Chondrocyte (in vitro differentiated cells): ENCODE measurements at places on chromosomes 7 and 10. TPM values are rescaled to one million over a fixed set of nuclear protein-coding genes. Genes with fewer than 3 reads are reported as not detected.

Gene RAPGEF5
- total RNA-seq = 0.53 to 2.2 TPM (median 1.9 TPM) in 3 replicates

- DNase-seq = no peak
- H3K27me3 ChIP-seq = peaks cover 4% of the 10 kb centered on the region
- no peaks in the 10 kb centered on the region for H3K4me1 ChIP-seq
- no peak overlapping the region for H3K27ac ChIP-seq
- H3K36me3 ChIP-seq = no peaks in the 10 kb centered on the region
- H3K4me3 ChIP-seq = no peak overlapping the region
These were observed 126.7 kb downstream of the SORCS3 start for GRCh38 chr10:104767745-104768144.

Gene CYP3A4
- not detected in 3 replicates for total RNA-seq

- no peak overlapping the region for H3K4me3 ChIP-seq
- H3K27ac ChIP-seq = no peak overlapping the region
- H3K27me3 ChIP-seq = peaks cover 9% of the 10 kb centered on the region
- H3K4me1 ChIP-seq = peaks cover 10% of the 10 kb centered on the region
These were observed 87.7 kb upstream of the EGR2 start for GRCh38 chr10:62903828-62904227.

GRCh38 chr7:125984795-125985194 lies 1055.2 kb upstream of the POT1 start:
- H3K4me1 ChIP-seq = no peaks in the 10 kb centered on the region
- no peaks in the 10 kb centered on the region for H3K27me3 ChIP-seq
- H3K4me3 ChIP-seq = no peak overlapping the region
- no peaks in the 10 kb centered on the region for H3K36me3 ChIP-seq

- no peak for DNase-seq
- no peak overlapping the region for H3K27ac ChIP-seq
- peaks cover 28% of the 10 kb centered on the region for H3K4me1 ChIP-seq
- peaks cover 10% of the 10 kb centered on the region for H3K36me3 ChIP-seq
- H3K4me3 ChIP-seq = no peak overlapping the region
These were observed 112.9 kb downstream of the HIP1 start for GRCh38 chr7:75625868-75626267.

DNA sequence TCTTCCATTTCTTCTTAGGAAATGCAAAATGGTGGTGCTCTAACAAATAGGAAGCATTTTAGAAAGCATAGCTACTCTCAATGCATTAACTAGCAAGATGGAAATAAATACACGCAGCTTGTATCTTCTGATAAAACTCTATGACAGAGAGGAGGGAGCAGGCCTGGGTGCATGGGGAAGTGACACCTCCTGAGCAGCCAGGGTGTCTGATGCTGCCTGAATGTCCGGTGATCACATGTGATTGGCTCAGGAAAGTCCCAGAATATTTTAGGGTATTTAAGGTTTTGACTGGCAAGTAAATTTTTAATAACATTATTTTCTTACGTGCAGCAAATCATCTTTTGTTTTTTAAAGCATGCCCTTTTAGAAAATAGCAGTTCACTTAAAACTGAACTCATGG lies 261.0 kb upstream of the KLF6 start:
- peaks cover 11% of the 10 kb centered on the region for H3K36me3 ChIP-seq
- H3K27me3 ChIP-seq = no peaks in the 10 kb centered on the region
- no peak for DNase-seq
- no peak overlapping the region for H3K27ac ChIP-seq
- H3K4me3 ChIP-seq = no peak overlapping the region
- H3K4me1 ChIP-seq = peaks cover 7% of the 10 kb centered on the region

Gene GJC3
- total RNA-seq = not detected in 3 replicates

Gene P4HA1
- total RNA-seq = 126 to 179 TPM (median 174 TPM) in 3 replicates

Gene LRMDA
- total RNA-seq = 0.34 to 3.5 TPM (median 2.8 TPM) in 3 replicates

GRCh38 chr10:24879861-24880260 lies 72.5 kb downstream of the PRTFDC1 start:
- peaks cover 2% of the 10 kb centered on the region for H3K36me3 ChIP-seq
- H3K4me1 ChIP-seq = peaks cover 20% of the 10 kb centered on the region
- H3K27ac ChIP-seq = no peak overlapping the region
- DNase-seq = no peak
- no peaks in the 10 kb centered on the region for H3K27me3 ChIP-seq
- no peak overlapping the region for H3K4me3 ChIP-seq

Gene UNCX
- not detected in 3 replicates for total RNA-seq

- H3K27ac ChIP-seq = no peak overlapping the region
- H3K4me3 ChIP-seq = no peak overlapping the region
- no peak for DNase-seq
- peaks cover 14% of the 10 kb centered on the region for H3K36me3 ChIP-seq
- no peaks in the 10 kb centered on the region for H3K27me3 ChIP-seq
These were observed 26.2 kb upstream of the BMPR1A start for GRCh38 chr10:86730227-86730626.

Gene CCDC172
- not detected in 3 replicates for total RNA-seq
